GM10248 (cell line): ENCODE measurements at places on chromosomes 3 and 15.
A peak's percentile ranks its signal among the peaks of the same experiment; 100 is the strongest.

- no peak for DNase-seq
Observed at GRCh38 chr15:74709011-74709410, 13.2 kb upstream of the EDC3 start.

DNA sequence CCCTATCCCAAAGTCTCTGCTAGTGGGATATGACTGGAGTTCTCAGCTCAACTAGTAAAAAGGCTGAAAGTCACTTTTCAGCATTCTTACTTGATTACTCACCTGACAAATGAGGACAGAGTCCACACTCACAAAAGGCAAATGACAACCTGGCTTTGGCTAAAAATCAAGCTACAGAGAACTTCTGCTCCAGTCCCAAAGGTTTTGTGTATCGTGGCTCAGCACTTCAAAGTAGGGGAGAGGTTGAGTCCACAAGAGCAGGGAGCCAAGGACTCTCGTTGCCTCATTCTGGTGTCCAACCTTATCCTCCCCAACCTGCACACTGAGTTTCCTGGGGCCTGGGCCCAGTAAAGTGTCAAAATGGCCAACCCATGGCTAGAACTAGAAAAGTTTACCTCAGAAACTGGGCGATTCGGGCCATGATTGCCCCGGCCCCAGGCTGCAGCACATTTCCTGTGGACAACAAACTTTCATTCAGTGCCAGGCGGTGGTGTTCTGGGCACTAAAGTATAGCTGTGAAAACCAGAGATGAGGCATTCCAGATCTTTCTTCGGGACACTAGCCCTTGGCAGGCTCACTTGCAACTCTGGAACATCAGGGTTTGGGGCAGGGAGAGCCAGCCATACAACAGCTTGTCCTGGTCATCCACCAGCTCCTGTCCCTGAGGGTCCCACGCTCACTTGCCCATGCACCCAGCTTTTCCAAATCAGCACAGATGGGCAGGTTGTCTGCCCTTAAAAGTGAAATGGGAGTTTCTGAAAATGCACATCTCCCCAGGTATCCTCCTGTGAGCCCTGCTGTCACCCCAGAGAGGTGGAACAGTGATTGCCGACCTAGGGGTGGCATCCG, 3.1 kb downstream of the ACAA1 start:
- no peak for DNase-seq

DNA sequence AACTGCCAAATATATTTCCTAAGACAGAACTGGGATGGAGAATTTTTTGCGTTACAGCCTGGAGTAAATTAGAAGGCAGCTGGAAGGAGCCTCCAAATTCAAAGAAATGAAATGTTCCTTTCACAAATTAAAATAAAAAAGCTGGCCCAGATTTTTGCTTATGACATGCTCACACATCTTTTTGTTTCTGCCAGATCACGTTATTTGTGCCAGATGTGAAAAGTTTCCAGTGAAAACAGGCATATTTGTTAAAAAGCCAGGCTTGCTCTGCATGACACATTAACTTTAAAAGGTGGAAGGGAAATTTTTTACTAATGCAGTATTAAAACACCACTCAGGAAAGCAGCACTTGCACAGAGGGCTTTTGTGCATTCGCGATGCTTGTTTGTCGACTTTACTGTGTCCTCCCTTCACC, 23.3 kb upstream of the ACKR4 start:
- DNase-seq, result no peak

- DNase-seq, result no peak
Observed at GRCh38 chr15:71526060-71526820, 284.1 kb upstream of the NR2E3 start.

DNA sequence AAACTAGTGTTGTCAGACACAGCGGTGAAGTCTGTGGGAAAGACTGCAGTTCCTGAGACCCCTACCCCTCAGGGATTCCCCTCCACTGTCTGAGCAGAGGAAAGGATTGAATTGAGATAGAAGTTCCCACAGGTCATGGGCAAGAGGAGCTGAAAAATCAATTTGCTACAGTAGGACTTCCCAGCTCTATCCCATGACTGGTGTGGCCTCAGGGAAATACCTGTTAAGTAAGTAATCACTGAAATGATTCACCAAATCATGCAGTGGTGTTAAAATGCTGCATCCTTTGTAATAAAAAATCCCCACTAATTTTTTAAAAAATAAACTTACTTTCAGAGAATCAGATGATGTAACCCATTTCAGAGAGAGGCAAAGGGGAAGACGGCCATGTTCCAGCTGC, 45.0 kb upstream of the SPRED1 start:
- no peak for DNase-seq

- DNase-seq, result no peak
Observed at GRCh38 chr3:100629421-100630127, 20.2 kb downstream of the ADGRG7 start.

DNA sequence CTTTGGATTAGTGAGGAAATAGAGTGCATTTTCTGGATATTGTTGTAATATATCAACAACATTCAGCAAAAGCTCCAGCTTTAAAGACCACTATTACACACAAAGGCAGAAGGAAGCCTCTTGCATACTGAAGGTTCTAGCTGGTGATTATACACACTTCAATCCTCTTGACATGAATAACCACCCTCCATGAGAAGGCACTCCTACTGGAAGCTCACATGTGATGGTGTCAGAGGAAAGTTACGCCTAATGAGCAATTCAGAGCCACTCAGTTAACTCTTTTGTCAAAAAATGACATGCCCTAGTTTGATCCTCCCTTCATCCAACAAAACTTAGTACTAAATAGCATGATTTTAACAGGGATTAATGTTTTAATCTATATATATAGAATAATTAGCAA, 124.6 kb upstream of the LYSMD4 start:
- DNase-seq, result no peak

GRCh38 chr3:174466471-174467054, 392.6 kb upstream of the NAALADL2 start:
- no peak for DNase-seq

DNA sequence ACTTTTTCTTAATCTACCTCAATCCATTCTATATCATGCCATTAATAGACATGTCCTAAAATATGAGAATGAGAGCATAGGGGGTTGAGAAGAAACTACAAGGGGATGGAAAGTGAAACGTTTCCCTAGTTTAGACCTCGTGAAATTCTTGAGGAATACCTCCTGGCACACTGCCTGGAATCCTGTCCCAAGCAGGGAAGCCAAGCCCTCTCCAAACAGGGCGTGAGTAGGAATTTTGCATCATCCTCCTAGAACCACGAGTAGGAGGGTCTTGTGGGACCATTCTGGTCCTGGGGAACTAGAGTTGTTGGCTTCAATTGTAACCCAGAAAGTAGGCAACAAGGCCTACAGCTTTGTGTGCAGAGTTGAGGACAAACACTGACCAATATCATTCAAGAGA, 19.6 kb upstream of the C3orf80 start:
- DNase-seq, result no peak

DNA sequence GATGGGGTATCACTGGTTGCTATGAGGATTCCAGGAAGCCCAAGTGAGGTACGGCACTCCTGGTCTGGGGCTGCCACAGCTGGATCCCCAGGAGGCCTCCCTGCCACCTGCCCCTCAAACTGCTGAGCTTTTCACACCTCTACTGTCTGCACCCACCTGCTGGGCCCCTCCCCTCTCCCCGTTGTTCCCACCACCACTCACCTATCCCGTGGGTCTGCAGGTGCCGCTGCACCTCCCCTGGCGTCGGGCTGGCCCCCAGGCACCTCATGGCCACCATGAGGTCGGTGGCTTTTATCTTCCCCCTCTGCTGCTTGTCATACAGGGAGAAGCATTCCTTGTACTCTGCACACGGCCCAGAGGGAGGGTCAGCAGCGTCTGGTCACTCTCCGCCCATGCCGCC, 5.8 kb downstream of the CALML4 start:
- DNase-seq, result no peak

DNA sequence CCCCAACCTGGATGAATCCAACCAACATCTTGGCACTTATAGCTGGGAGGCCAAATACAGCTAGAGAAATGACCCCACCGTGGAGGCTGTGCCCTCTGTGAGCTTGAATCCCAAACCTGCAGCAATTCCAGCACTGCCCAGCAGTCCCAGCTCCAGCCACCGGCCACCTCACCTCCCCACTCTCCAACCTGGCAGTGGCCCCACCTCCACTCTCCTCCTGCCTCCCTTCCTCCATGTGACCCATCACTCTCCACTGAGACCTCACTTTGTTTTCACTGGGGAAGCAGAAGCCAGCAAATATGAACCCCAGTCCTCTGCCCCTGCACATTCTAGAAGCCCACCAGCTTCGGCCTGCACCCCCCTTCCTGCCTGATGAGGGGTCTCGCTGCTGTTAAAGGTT, 79.7 kb upstream of the LINGO1 start:
- DNase-seq, result no peak

DNA sequence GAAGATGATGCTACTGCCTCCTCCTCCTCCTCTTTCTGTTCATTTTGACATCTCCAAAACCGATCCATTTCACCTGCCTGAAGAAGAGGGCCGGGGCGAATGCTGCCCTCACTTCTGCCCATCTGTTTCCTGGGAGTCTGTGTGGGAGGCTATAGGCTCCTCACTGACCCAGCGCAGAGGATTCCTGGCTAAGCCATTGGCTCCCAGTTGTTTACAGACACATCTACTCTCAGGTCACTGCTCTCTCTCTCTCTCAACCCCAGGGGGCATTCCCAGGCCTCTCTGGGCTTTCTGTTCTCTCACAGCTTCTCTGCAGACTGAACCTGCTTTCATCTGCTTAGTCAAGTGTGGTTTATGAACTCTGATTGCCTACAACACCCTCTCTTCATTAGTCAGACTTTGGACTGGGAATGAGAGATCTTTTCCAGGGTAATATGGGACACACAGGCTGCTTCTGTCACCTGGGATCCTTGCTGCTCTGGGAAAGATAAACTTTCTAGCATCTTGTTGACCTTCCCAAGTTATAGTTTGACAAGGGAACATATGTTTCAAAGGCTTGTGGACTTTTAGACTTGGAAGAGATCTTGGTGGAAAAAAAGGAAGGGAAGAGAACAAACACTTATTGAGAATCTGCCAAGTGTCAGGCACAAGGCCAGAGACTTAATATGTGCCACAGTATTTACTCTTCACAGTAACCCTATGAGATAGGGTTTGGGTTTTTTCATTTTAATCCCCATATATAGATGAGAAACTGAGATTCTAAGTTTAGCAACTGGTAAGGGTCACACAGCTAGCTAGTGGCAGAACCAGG, 30.2 kb upstream of the USP3 start:
- DNase-seq, result peak; percentile 53

DNA sequence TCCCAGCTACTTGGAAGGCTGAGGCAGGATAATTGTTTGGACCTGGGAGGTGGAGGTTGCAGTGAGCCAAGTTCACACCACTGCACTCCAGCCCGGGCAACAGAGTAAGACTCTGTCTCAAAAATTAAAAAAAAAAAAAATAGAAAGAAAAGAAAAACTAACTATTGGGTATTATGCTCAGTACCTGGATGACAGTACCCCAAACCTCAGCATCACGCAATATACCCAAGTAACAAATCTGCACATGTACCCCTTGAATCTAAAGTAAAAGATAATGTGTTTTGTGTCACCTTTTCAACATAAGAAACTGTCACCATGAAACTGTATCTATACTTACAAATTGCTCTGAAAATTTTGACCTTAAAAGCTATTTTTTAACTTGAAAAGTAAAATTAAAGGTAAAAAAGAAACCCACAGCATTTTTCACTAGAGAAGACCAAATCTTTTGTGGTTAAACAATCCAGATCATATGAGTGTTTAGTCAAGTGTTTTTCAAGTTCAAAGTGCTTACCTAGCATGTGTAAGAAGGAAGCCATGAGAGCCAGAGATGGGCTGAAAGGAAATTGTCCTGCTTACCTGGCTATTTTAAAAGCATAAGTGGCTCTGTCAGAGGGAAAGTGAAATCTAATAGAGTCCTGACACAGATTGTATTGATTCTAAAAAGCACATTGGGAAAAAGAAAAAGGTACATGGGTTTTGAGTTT, 50.5 kb downstream of the MYO1E start:
- DNase-seq, result no peak

DNA sequence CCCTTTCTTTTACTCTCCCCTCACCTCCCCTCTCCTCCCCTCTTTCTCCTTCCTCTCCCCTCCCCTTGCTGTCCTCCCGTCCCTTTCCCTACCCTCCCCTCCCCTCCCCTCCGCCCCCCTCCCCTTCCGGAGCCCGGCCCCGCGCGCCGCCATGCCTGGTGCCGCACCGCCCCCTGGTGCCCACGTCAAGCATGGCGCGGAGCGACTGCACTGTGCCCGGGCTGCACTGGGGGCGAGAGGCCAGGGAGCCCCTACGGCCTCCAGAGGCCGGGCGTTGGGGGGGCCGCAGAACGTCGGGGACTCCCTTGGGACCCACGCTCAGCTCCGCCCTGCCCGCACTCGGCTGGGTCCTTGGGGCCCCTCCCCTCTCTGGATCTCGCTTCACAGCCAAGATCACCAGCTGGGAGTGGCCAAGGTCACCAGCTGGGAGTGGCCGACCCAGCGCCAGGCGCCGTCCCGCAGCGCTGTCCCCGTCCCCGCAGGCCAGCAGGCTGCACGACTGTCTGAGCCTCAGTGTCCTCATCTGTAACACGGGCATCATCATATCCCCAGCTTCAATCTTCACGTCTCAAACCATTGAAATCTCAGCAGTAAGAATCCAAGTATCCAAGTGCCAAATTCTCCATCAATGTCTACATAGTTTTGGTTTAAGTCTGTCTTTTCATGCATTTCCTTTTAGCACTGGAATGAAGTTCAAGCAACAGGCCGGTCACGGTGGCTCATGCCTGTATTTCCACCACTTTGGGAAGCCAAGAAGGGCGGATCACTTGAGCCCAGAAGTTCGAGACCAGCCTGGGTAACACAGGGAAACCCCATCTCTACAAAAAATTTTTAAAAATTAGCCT, 42.5 kb downstream of the TPRA1 start:
- peak; percentile 85 for DNase-seq

- DNase-seq, result no peak
Observed at GRCh38 chr3:163335429-163335828, 1742.9 kb downstream of the SI start.

DNA sequence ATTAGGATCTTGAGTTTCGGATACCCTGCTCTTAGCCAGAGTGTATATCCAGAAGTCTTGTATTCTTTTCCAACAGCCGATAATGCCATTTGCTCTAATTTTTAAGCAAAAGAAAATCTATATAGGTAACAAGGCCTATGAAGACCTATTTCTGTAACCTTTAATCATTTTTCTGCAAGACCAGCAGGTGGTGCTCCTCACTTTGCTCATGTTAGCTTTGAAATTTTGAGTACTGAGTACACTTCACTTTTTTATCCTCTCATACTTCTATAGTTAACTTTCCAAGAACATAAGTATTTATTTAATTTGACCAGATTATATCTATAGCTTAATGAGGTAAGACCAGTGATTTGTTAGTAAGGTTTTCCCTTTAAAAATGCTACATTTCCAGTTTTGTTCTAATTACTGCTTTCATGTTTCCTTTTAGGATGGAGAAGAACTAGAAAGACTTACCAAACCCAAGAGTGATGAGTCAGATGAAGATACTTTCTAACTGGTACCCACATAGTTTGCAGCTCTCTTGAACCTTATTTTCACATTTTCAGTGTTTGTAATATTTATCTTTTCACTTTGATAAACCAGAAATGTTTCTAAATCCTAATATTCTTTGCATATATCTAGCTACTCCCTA, 20.5 kb downstream of the SLC35A5 start:
- no peak for DNase-seq

- DNase-seq, result peak; percentile 40
Observed at GRCh38 chr3:156449710-156450574, 105.0 kb downstream of the SSR3 start.
